ENCODE measurements at places on chromosomes 7 and 10. TPM values are rescaled to one million over a fixed set of nuclear protein-coding genes. Genes with fewer than 3 reads are reported as not detected.

DNA sequence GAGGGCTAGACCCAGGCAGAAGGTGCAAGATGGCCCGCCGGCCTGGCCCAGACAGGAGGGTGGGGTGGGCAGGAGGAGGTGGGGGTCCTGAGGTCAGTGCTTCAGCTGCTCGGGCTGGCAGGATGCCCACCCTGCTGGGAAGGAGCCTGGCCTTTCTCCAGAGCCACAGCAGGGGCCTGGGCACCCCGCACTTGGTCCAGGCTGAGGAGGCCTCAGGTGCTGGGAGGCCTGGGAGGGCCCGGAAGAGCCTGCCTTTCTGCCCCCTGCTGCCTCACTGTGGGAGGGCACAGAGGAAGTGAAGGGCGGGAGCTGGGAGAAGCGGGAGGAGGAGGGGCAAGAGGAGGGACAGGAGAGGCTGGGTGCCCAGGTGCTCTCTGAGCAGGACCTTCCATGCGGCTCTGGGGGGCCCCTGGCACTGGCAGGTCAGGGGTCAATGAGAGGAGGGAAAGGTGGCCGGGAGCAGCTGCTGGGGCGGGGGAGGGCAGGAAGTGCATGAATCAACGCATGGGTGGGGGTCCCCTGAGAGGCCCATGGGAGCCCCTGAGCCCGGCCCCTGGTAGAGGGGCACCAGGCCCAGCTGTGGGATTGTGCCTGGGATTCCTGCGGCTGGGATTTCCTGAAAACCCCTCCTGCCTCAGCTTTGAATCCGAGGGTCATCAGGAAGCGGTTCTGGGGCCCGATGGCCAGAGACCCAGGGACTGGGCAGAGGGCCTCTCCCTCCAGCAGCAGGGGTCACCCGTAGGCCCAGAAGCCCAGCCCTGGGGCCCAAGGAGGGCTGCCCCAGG lies 49.9 kb downstream of the PWWP2B start:
- DNase-seq, result no peak

- DNase-seq, result no peak
Measured at GRCh38 chr10:94131885-94132284, 138.2 kb downstream of the PLCE1 start.

EPHB6 gene
- 6.3 TPM for total RNA-seq

ATG9B gene
- total RNA-seq, result not detected

DNA sequence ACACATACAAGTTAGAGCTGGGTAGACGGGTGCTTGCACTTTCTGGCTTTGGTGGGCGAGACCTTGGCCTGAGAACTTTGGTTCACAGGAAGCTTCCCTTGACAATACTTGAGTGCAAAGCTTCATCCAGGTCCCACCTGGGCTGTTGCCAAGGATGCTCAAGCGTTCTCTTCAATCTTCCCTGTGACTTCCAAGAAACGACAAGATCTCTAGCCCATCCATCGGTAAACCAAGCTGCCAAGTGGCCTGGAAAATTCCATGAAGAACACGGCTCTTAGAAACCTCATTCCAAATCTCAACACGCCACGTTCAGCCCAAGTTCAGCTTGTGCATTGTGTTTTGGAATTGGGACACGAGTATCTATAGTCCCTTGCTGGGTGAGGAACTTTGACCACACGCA lies 84.7 kb downstream of the CHST15 start:
- DNase-seq, result no peak

CCL24 gene
- not detected for total RNA-seq

FEZF1 gene
- total RNA-seq, result not detected

- no peak for DNase-seq
Measured at GRCh38 chr10:49151481-49151880, 17.7 kb upstream of the FAM170B start.

GIMAP2 gene
- total RNA-seq, result 12.5 TPM

TDRD1 gene
- total RNA-seq, result 0.16 TPM

GALNT17 gene
- total RNA-seq, result 2.2 TPM

- DNase-seq, result no peak
Measured at GRCh38 chr10:125392609-125393008, 232.2 kb upstream of the CTBP2 start.

- DNase-seq, result no peak
Measured at GRCh38 chr7:30468791-30469190, 9.8 kb downstream of the NOD1 start.

EGFR gene
- 80.9 TPM for total RNA-seq

KCNMA1 gene
- 20.6 TPM for total RNA-seq

- DNase-seq, result no peak
Measured at GRCh38 chr7:26444555-26444954, 152.9 kb downstream of the SNX10 start.

ARHGEF35 gene
- total RNA-seq, result 7.2 TPM

- DNase-seq, result no peak
Measured at GRCh38 chr7:102098986-102099385, 187.7 kb upstream of the SH2B2 start.

VIPR2 gene
- 4.6 TPM for total RNA-seq

GRCh38 chr10:97854743-97855142 lies 5.1 kb downstream of the GOLGA7B start:
- no peak for DNase-seq

ZNF32 gene
- total RNA-seq, result 35.1 TPM

- DNase-seq, result no peak
Measured at GRCh38 chr10:8392216-8392615, 337.7 kb downstream of the GATA3 start.

TRIM73 gene
- total RNA-seq, result 5.4 TPM

DNA sequence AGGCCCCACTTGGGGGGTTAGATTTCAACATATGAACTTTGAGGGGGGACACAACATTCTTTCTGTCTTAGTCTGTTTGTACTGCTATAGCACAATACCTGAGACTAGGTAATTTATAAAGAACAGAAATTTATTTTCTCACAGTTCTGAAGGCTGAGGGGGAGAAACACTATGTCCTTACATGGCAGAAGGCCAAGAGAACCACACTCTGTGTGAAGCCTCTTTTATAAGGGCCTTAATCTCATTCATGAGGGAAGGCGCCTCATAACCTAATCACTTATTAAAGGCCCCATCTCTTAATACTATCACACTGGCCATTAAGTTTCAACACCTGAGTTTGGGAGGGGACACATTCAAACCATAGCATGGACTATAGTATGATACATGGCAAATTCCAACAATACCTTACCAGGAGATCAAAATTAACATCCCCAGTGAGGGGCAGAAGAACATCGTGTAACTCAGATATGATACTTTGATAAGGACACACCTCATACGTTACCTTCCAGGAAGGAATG lies 9.3 kb upstream of the PDLIM1 start:
- DNase-seq, result no peak

GRCh38 chr10:110843031-110843430 lies 28.7 kb upstream of the PDCD4 start:
- no peak for DNase-seq

GRCh38 chr10:59143544-59143943 lies 32.9 kb upstream of the PHYHIPL start:
- DNase-seq, result no peak

DNA sequence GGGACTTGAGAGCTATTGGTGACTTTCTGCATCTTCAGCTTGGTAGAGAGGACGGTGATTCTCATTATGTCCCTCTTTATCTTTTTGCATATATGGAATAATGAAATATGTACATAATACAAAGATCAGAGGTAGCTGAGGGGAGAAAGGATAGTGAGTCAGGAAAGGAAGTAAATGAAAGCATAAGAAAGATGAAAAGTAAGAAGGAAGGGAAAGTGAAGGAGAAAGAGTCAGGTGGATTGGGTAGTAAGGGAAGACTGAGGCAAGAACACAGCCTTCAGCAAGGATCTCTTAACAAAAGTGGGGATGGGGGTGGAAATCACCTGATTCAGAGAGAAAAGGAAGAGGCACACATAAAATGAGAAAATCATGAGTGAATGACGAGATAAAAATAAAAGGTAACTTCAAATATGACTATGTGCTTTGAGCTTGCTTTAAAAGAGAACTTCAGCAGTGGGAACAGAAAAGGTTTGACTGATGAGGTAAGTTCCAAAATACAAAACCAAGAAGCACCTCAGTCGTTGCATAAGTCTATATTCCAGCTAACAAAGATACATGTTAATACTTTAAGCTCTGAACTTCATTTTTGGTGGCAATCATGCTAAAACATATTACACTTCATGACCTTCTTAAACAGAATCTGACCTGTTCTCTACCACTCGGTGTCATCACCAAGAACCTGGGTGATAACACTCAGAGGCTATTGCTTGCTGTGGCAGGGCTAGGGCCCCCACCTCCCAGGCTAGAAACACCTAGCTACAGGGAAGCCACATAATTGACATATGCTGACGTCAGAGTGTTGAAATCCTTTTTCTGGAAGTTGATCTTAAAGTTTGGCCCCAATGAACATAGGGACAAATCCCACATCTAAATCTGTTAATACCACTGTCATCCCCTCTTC lies 32.9 kb downstream of the NRCAM start:
- no peak for DNase-seq

DNA sequence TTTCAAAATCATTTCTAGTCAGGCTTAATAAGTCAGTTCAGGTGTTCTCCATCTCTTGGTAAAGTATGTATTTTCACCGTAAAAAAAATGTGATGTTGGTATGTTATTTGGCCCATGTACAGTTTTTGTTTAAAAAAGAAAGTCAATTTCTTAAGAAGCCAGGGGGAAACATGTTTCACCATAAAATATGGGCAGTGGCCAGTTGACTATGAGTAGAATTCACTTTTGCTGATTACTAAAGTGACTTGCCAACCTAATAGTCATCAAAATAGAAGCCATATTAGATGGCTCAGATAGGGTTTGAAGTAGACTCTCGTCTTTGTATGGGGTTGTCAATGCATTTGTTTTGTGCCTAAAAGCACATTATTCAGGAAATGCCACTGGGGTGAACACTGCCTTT lies 266.3 kb downstream of the BICC1 start:
- no peak for DNase-seq

GRCh38 chr7:76066716-76067503 lies 19.0 kb downstream of the MDH2 start:
- DNase-seq, result no peak

UTF1 gene
- not detected for total RNA-seq

ANKRD61 gene
- 0.45 TPM for total RNA-seq

Measured in mesenteric fat pad (tissue), 1 donor.